ENCODE measurements at places on chromosomes 7 and 10.

GRCh38 chr10:103491729-103492364 lies 1.7 kb upstream of the NEURL1 start:
- no peak for DNase-seq

DNA sequence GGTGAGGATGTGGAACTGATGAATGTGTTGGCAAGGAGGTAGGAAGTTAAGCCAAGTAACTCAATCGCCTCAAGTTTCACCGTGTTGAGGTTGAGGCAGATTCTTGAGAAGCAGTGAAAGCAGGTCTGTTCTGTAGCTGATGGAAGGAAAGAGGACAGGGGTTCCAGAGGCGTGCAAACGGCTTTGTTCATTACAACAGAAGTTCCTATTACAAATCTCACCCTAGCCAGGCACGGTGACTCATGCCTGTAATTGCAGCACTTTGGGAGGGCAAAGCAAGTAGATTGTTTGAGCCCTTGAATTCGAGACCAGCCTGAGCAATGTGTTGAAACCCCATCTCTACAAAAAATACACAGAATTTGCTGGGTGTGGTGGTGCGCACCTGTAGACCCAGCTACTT lies 36.9 kb upstream of the PTF1A start:
- DNase-seq: no peak

DNA sequence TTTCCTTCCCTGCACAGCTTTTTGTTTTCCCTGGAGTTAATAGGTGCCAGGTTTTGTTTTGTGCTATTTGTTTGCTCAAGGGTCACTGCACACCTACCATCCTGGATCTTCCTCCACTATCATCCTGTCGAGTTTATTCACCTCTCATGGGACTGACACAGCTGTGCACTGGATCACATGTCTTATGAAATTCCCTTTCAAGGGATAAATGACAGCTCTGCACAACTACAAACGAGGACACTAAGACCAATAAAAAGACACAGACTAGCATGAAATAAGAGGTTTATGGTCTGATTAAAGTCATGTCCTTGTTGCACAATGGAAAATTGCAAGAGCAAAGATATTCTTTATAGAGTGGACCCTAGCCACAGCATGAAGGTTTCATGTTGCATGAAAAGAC lies 76.7 kb upstream of the SFMBT2 start:
- no peak for DNase-seq

DNA sequence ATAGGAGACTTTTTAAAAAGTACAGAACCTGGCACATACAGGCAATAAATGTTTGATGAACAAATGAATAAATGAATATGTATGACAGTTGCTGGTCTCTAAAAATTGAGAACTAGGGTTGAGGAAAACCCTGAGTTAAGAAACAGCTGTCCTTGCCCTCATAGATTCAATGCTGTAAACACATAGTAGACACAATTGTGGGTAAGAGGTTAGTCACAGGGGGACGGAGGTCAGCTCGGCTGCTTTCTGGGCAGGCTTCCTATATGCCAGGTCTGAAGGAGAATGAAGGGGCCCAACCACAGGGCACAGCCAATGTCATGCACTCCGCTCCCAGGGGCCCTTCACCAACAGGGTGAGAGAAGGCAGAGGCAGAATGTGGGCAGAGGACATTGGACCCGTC lies 143.3 kb upstream of the RSU1 start:
- no peak for DNase-seq

- DNase-seq: no peak
Observed at GRCh38 chr7:111672901-111673300, 110.6 kb upstream of the IMMP2L start.

GRCh38 chr10:93812659-93813338 lies 55.1 kb downstream of the LGI1 start:
- no peak for DNase-seq

- no peak for DNase-seq
Observed at GRCh38 chr7:131057794-131058070, 269.9 kb upstream of the MKLN1 start.

GRCh38 chr7:157278791-157279724 lies 57.7 kb upstream of the DNAJB6 start:
- no peak for DNase-seq

- no peak for DNase-seq
Observed at GRCh38 chr7:151796091-151796870, 80.6 kb downstream of the PRKAG2 start.

GRCh38 chr7:116633131-116633988 lies 38.6 kb upstream of the MET start:
- no peak for DNase-seq

- no peak for DNase-seq
Observed at GRCh38 chr10:110637558-110638053, 6.5 kb upstream of the RBM20 start.

DNA sequence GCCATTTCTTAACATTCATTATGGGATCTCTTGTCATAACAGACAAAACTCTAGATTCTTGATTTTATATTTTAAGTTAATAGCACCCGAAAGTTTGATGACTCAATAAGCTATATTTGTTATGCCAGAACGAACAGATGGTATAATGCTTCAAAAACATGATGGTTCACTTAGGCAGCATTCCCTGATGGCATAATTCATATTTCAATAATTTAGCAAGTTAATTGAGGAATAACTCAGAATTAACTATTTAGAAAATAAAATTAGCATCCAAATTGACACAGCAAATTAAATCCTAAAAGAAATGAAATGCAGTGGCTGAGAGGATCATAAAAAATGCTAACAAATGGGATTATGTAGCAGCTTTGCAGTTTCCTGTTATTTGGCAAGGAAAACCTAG lies 260.8 kb upstream of the MBL2 start:
- no peak for DNase-seq
